ENCODE measurements at places on chromosomes 11 and 22.
A peak's percentile ranks its signal among the peaks of the same experiment; 100 is the strongest.

DNA sequence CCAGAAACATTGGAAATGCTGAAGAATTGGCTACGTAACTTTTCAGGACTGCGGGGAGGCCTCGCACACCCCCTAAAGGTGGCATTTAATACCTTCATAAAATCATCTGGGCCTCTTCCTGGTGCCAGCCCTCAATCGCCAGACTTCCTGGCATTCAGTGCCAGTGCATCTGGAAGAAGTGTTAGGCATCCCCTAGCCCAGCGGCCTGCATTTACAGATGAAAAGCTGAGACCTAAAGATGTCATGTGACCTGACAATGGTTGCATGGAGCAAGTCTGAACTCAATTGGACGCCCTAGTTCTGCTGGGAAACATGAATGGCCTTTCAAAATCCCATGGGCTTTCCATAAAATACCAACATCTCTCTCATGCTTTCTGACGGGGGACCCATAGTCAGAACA lies 81.0 kb upstream of the TMEM45B start:
- DNase-seq = no peak

DNA sequence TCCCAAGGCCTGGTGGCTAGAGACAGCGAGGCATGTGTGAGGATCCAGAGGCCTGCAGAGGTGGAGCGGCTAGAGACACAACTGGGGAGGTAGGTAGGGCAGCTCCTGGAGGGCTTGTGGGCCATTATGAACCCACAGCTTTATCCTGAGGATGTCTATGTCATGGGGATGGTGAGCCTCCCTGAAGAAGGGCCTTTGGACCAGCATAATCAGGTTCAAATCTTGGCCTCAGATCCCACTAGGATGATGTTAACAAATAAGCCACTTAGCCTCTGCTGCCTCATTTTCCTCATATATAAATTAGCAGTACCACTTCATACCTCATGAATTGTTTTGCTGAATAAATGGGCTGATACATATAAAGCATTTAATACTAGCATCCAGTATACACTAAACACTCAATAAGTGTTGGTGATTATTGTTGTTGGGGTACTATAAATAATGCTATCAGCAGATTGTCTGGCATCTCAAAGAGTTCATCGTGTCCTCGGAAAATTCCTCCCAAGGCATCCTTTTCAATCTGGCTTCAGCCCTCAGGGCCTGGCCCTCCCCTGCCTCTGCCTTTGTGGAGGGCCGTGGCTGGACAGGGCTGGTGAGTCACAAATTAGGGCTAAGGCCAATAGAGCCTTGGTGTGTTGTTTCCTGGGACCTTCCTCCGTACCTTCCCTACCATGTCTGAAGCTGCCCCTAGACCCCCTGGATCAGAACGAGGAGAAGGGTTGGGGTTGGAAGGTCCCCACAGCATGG lies 30.9 kb upstream of the LRRC32 start:
- DNase-seq = no peak

DNA sequence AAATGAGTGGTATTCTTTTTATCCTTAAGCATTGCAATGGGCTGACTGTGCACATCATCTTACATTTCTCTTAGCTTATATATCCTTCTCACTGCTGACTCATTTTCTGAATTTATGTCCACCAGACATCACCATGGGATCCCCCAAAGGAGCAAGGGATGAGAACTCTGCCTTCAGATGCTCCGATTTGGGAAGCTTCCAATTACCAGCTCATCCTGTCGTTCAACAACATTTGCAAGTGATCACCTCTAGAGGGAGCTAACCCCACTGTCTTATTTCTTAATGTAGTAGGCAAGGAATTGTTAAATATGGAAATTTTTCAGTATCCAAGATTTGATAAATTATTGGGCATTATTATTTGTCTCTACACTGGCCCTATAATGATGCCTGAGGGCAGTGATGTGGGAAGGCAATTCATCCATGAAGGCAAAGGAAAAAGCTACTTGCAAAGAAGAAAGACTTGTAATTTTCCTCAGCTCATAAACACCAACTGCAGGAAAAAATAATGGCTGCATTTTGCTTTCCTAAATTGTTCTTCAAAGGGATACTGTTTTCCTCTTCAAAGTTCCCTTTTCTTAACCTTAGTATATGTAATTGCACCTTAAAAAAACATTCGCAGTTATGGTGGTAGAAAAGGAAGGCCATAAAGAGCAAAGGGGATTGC lies 102.4 kb upstream of the FSHB start:
- peak; percentile 14 for DNase-seq

GRCh38 chr11:75029836-75030631 lies 41.3 kb downstream of the NEU3 start:
- DNase-seq = no peak

- no peak for DNase-seq
Observed at GRCh38 chr11:104320097-104320496, 156.2 kb upstream of the PDGFD start.

- no peak for DNase-seq
Observed at GRCh38 chr22:24392218-24392931, 35.0 kb upstream of the ADORA2A start.

GRCh38 chr11:32149748-32150147 lies 58.9 kb downstream of the RCN1 start:
- DNase-seq = no peak

- no peak for DNase-seq
Observed at GRCh38 chr11:130555251-130555841, 106.9 kb downstream of the ADAMTS15 start.

- DNase-seq = no peak
Observed at GRCh38 chr11:85663080-85663752, 1.7 kb downstream of the CREBZF start.

- DNase-seq = no peak
Observed at GRCh38 chr22:40407831-40408717, 37.7 kb downstream of the SGSM3 start.

DNA sequence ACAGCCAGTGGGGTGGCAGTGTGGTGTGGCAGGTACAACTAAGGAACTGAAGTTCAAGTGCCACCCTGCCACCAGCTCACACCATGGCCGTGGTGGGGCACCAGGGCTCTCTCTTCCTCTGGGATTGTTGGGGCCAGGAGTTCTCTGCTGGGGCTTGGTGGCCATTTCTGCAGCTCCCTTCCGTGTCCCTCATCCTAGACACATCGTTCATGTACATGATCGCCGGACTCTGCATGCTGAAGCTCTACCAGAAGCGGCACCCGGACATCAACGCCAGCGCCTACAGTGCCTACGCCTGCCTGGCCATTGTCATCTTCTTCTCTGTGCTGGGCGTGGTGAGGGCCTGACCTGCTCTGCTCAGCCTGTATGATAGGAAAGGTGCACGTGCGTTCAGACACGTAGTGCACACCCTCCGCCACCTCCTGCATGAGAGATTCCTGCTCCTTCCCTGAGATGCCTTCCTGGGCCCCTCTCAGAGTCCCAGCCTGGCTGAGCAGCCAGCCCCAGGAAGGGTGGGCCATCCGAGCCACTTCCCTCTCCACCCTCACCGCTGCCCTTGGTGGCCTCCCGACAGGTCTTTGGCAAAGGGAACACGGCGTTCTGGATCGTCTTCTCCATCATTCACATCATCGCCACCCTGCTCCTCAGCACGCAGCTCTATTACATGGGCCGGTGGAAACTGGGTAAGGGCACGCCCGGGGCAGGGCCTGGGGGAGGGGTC lies 7.3 kb upstream of the TAGLN start:
- no peak for DNase-seq

DNA sequence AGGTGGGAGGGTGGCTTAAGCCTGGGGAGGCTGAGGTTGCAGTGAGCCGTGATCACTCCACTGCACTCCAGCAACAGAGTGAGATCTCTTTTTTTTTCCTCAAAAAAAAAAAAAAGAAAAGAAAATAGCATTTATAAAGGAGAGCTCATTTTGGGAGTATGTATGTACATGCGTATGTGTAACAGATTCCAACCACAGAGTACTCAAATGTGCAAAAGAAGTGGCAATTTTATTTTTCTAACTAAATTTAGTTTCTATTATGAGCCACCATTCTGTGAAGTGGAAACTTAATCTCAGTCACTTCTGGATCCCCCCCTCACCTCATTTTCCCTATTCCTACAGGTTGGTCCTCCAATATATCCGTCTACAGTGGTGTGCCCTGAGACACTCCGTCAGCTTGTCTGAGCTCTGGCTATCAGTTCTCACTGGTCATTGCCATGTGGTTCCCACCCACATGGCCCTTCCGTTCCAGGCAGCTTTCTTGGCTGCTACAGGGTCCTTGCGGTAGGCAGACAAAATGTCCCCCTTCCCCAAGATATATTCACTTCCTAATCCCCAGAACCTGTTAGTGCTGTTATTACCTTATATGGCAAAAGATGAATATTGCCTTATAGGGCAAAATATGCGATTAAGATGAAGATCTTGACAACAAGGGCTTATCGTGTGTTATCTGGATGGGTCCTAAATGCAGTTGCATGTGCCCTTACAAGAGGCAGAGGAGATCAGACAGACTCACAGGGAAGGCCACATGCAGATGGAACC lies 35.8 kb upstream of the TSKU start:
- DNase-seq = no peak

DNA sequence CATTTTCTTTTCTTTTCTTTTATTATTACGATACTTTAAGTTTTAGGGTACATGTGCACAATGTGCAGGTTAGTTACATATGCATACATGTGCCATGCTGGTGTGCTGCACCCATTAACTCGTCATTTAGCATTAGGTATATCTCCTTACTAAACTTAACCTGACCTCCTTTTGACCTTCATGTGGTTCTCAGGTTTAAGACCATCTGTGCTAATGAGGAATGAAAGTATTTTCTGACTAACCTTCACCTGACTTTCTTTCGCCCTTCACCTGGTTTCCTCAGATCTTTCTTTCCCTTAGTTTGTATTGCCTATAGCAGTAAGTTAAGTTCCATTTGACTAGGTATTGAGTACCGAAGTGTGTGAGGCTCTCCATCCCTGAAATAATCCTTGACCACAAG lies 6.5 kb downstream of the EXPH5 start:
- no peak for DNase-seq

- DNase-seq = peak; percentile 50
Observed at GRCh38 chr22:40499209-40499623, 128.8 kb downstream of the SGSM3 start.

DNA sequence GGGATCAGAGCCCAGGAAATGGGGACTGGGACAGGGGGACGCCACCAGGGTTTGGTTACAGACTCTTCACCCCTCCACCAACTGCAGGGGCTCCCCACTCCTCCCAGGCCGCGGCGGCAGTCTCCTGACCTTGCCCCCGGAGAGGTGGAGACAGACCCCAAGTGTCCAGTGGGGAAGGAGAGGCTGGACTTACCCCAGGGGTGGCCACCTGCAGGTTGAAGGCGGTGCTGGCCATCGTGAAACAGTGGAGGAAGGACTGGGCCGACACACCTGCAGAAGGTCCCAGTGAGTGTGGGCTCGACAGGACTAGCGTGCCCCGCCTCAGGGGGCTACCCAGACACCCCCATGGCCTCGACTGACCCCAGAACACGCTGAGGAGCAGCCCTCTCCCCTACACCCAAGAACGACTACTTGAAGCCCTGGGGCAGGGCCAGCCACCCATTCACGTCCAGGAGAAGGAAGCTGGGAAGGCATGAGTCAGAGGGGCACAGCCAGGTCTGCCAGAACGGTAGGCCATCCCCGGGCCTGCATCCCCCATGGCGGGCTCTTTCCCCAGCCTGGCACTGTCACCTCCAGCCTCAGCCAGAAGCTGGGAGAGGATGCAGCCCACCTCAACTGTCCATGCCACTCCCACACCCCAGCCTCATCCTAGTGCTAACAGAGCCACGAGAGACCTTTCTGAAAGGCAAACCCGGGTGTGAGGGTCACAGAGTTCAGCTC lies 2.3 kb downstream of the GATD1 start:
- DNase-seq = no peak

- DNase-seq = no peak
Observed at GRCh38 chr11:85976525-85976924, 92.4 kb downstream of the PICALM start.

- no peak for DNase-seq
Observed at GRCh38 chr11:60457576-60457975, 1.9 kb downstream of the MS4A1 start.

GRCh38 chr22:38751422-38752346 lies 4.1 kb downstream of the SUN2 start:
- no peak for DNase-seq

DNA sequence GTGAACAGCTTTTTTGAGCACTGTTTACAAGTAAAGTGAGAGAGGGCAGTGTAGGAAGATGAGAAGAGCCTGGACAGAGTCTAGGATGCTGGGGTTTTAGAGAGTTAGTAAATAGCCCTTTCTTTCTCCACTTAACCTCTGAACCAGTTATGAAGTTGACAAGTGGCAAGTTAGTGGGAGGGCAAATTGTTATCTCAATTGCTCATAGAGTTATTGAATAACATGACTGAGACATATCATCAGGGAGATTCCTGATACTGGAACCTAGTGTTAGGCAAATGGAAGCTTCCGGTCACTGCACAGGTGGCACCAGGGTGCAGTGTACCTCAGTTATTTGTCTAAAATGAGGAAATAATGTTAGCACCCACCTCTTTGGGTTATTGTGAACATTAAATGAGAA lies 57.8 kb upstream of the PTPN5 start:
- DNase-seq = no peak

DNA sequence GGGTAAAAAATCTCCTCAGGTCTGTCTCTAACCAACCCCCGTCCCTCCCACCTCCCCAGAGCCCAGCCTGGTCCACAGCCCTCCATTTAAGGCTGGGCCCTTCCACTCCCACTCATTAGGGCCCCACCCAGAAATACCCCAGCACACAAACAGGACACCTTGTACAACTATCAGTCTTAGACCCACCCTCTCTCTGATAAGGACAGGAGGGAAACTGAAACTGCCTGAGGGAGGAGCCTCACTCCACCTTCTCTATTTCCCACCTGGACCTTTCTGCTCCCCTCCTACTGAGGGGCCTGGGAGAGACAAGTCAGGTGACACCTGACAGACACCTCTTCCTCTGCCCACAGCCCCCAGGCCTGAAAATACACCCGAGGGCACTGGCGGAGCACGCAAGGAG lies 90.2 kb downstream of the PLEKHA7 start:
- DNase-seq = no peak

- DNase-seq = no peak
Observed at GRCh38 chr22:39996732-39997131, 2.0 kb downstream of the FAM83F start.

GRCh38 chr11:134385774-134386565 lies 26.1 kb downstream of the B3GAT1 start:
- peak; percentile 67 for DNase-seq

- no peak for DNase-seq
Observed at GRCh38 chr11:116239247-116239646, 533.5 kb downstream of the BUD13 start.

- DNase-seq = no peak
Observed at GRCh38 chr11:266676-267439, 11.3 kb upstream of the NLRP6 start.

GRCh38 chr22:46143491-46144147 lies 6.7 kb upstream of the PPARA start:
- DNase-seq = no peak

GRCh38 chr11:44812971-44813370 lies 86.2 kb downstream of the TSPAN18 start:
- no peak for DNase-seq

Data from frontal cortex (tissue), 4 donors.